ENCODE measurements at places on chromosomes 12 and 14. TPM values are rescaled to one million over a fixed set of nuclear protein-coding genes. Genes with fewer than 3 reads are reported as not detected.

GRCh38 chr12:103589517-103589916 lies 2.4 kb downstream of the STAB2 start:
- H3K27me3 ChIP-seq = no peaks in the 10 kb centered on the region
- no peak for DNase-seq
- no peak overlapping the region for H3K27ac ChIP-seq
- no peaks in the 10 kb centered on the region for H3K36me3 ChIP-seq

DNA sequence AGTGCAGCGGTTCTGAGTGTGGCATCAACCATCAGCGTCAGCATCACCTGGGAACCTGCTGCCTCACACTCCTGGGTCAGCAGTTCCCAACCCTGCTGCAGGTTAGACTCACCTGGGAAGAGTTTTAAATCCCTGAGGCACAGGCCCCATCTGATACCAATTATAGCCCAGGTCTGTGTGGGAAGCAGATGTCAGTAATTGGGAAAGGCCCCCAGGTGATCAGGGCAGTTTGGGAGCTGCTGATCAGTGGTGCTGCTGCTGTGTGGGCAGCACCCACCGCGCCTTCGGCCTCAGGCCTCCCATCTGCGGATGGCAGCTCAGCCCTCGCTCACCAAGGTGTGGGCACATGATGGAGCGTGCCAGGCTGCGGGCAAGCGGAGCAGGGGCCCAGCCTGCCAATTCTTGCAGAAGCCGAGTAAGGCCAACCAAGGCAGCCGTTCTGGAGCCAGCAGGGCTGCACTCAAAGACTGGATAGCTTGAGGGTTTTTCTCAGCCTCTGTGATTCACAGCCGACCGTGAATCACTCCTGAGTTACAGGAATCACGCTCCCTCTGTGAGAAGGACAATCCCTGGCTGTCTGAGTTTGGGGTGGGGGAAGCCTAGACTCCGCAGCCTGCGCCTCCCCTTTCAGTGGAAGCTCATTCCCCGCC lies 155.6 kb upstream of the SFSWAP start:
- H3K27me3 ChIP-seq = no peaks in the 10 kb centered on the region
- no peaks in the 10 kb centered on the region for H3K4me1 ChIP-seq
- no peaks in the 10 kb centered on the region for H3K36me3 ChIP-seq
- no peak for DNase-seq
- no peak overlapping the region for H3K4me3 ChIP-seq

- no peak overlapping the region for H3K4me3 ChIP-seq
- no peak overlapping the region for H3K27ac ChIP-seq
- no peaks in the 10 kb centered on the region for H3K4me1 ChIP-seq
- H3K36me3 ChIP-seq = no peaks in the 10 kb centered on the region
- no peak for DNase-seq
Measured at GRCh38 chr12:116338064-116338846, 60.8 kb upstream of the MED13L start.

APAF1 gene
- 41.2 TPM for total RNA-seq
